ENCODE measurements at places on chromosomes 2 and 18. TPM values are rescaled to one million over a fixed set of nuclear protein-coding genes. Genes with fewer than 3 reads are reported as not detected.

The NDC80 gene
- polyA plus RNA-seq: 29.0 TPM

The REEP1 gene
- polyA plus RNA-seq: 3.2 TPM

The ANKRD29 gene
- polyA plus RNA-seq: 0.58 TPM

The SNX17 gene
- 109 TPM for polyA plus RNA-seq

The SP9 gene
- not detected for polyA plus RNA-seq

The LYG2 gene
- polyA plus RNA-seq: 0.99 TPM

The TMBIM1 gene
- polyA plus RNA-seq: 86.5 TPM

The AQP12A gene
- polyA plus RNA-seq: 0.92 TPM

The CCDC148 gene
- 7.3 TPM for polyA plus RNA-seq

The SF3B6 gene
- polyA plus RNA-seq: 130 TPM

The OR6B2 gene
- not detected for polyA plus RNA-seq

The RTP5 gene
- polyA plus RNA-seq: 0.09 TPM

The PCARE gene
- 0.46 TPM for polyA plus RNA-seq

The TUBA3E gene
- polyA plus RNA-seq: not detected

The SFT2D3 gene
- not detected for polyA plus RNA-seq

The ZNF512 gene
- polyA plus RNA-seq: 72.1 TPM

The SLC11A1 gene
- polyA plus RNA-seq: 1.6 TPM

The LCT gene
- polyA plus RNA-seq: not detected

The DIPK1C gene
- polyA plus RNA-seq: 0.44 TPM

The KIF1A gene
- polyA plus RNA-seq: 14.7 TPM

The PDCD1 gene
- 0.21 TPM for polyA plus RNA-seq

The GAL3ST2 gene
- polyA plus RNA-seq: 0.88 TPM

The RND3 gene
- 38.1 TPM for polyA plus RNA-seq

The CXXC1 gene
- 96.0 TPM for polyA plus RNA-seq

The SPHKAP gene
- polyA plus RNA-seq: 4.5 TPM

The BCL2 gene
- polyA plus RNA-seq: 26.3 TPM

The EML6 gene
- polyA plus RNA-seq: 18.5 TPM

The ITGA4 gene
- 27.9 TPM for polyA plus RNA-seq

The UGT1A3 gene
- polyA plus RNA-seq: not detected

The ALK gene
- 0.55 TPM for polyA plus RNA-seq

The CCDC150 gene
- 26.9 TPM for polyA plus RNA-seq

The CIB4 gene
- 0.78 TPM for polyA plus RNA-seq

The CD8B gene
- polyA plus RNA-seq: 0.88 TPM

The AP1S3 gene
- polyA plus RNA-seq: 16.1 TPM

The TMEM182 gene
- polyA plus RNA-seq: 8.7 TPM

The RPRD1A gene
- polyA plus RNA-seq: 67.1 TPM

The PGAP1 gene
- polyA plus RNA-seq: 26.7 TPM

The PARD6G gene
- polyA plus RNA-seq: 32.2 TPM

The MLPH gene
- polyA plus RNA-seq: 5.8 TPM

The CLEC4F gene
- 0.06 TPM for polyA plus RNA-seq

The CHRNA1 gene
- polyA plus RNA-seq: 0.93 TPM

The NR4A2 gene
- polyA plus RNA-seq: 0.34 TPM

Measured in renal pelvis (tissue), 12 donors.